CD4-positive, alpha-beta T cell treated with Interleukin-12 subunit alpha and Interleukin-12 subunit beta, for 1 hour (primary cell): ENCODE measurements at places on chromosomes 1 and 21.

DNA sequence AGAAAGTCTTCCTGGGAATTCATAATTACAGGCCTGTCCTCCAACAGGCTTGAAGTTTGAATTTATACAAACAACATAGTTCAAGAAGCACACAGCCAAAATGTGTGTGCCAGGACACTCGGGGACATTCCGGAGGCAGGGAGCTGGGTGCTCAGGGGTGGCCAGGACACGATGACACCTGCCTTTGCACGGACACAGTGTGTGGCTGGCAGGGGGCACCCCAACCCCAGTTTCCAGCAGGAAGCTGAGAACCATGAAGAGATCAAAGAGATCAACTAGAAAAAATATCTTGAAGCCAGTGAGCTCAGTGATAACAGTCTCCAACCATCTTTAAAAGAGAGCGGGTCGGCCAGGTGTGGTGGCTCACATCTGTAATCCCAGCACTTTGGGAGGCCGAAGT, 32.5 kb upstream of the TRAPPC10 start:
- DNase-seq, result no peak

DNA sequence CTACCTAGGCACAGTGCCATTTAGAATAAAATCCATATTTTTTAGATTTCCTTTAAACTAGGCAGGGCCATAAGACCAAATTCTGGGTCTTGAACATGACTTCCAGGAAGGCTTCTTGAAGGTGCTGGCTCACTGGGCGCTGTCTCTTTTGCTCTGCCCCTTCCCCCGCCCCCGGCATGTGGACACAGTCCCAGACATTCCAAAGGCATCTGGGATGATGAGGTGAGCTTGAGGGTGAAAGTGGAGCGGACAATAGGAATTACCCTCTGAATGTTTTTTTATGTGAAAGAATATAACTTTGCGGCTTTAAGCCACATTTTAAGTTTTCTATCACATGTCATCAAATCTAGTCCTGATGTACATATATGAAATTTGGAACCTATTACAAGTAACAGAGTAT, 29.4 kb downstream of the RWDD3 start:
- no peak for DNase-seq

DNA sequence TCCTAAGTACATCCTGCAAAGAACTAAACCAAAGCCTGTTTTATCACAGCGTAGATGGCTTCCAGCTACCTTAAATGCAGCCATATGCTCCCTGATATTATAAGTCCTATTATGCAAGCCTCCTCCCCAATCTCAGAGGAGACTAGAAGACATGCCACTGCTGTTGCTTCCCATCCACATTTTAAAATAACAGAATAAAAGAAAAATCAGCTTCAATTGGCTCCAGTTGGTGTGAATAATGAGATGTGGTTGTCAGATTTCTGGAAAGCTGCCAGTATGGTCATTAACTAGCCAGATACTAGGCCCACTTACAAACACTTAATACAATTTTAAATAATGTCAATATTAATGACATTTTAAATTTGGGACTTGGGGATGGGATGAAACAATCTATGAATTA, 25.7 kb downstream of the WARS2 start:
- no peak for DNase-seq

- no peak for DNase-seq
These were observed 528.5 kb downstream of the MATN1 start for GRCh38 chr1:30194741-30195423.

DNA sequence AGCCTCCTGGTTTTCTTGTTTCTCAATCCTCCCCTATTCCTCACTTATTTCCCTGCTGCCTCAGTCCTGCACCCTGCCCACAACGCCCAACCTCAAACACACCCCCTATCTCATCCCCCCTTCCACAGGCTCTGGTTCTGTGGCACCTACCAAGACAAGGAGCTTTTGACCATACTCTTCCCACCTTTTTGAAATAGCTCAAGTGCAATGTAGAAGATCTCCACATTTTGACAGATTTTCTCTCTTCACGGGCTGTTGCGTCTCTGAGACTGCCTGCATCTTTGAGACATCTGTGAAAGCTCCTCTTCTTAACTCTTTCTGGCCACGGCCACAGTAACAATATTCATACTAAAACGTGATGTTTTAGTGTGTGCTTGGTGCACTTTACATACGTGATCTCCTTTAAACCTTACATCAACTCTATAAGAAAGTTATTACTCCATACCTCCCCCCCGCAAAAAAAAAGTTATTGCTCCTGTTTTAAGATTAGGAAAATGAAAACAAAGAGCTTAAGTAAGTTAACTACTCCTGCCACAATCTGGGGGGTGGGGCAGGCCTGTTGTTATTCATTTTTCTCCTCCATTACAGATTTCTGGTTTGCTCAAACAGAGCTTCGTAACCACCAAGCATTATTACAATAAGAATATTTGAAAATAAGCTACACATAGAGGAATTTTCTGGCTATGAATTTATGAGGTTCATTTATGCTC, 1.8 kb upstream of the SERBP1 start:
- DNase-seq, result no peak

- DNase-seq, result no peak
These were observed 32.6 kb downstream of the LRP8 start for GRCh38 chr1:53295295-53295694.

GRCh38 chr1:20871419-20871818, 84.3 kb upstream of the HP1BP3 start:
- no peak for DNase-seq

- DNase-seq, result no peak
These were observed 67.4 kb downstream of the DDAH1 start for GRCh38 chr1:85397490-85398032.

DNA sequence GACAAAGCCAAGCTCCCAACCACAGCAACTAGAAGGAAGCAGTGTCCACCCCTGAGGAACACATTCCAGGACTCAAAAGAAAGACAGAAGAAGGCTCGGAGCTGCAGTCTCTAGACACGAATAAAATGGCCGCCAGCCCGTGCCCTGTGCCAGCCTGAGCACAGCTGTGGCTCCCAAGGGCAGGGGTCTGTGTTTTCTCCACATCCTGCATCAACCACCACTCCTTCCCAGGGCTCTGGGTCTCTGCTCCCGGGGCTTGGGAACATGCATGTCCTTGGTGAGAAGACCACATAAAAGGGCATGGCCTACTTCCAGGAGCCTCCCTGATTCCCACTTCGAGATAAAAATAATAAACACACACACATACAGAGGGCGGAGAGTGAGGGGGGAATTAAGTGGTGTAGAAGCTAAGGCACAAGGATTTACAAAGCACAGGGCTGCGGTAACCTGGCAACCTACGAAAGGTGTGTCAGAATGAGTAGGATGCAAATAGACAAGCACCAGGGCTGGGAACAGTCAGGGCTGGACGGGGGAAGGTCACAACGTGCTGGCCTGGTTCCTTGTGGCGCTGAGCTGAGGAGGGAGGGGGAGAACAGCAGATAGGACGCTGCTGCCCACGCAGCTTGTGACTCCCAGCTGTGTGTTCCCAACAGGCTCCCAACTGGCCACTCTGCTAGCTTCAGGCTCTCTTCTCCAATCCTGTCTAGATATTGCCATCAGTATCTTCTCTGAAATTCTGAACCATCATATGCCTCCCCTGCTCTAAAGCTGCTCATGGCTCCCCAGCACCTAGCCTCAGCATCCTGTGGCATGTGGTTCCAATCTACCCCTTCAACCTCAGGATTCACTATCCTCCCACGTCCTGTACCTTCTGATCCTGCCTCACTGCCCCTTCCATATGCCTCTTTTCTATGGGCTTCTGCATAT, 72.5 kb downstream of the CD34 start:
- DNase-seq, result no peak

DNA sequence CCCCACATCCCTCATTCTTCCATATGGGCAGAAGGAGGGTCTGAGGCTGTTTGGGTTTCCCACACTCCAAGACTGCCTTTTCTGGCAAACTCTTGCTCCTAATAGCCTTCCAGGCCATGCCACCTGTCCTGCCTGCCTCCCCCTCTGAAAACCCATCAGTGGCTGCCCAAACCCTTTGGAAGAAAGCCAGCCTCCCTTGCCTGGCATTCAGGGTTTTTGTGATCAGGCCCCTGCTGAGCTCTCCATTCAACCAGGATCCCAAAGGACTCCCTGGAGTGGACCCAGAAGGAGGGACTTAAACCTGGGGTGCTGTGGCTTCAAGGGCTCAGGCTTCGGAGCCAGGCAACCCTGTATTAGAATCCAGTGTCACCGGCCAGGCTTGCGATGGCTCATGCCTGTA, 4.2 kb upstream of the GUCA2A start:
- DNase-seq, result no peak

GRCh38 chr1:101005183-101005582, 20.4 kb downstream of the DPH5 start:
- DNase-seq, result peak; percentile 27

- DNase-seq, result no peak
These were observed 339.8 kb downstream of the OMA1 start for GRCh38 chr1:58206749-58207148.

- DNase-seq, result no peak
These were observed 42.0 kb downstream of the C1orf198 start for GRCh38 chr1:230826166-230826875.

DNA sequence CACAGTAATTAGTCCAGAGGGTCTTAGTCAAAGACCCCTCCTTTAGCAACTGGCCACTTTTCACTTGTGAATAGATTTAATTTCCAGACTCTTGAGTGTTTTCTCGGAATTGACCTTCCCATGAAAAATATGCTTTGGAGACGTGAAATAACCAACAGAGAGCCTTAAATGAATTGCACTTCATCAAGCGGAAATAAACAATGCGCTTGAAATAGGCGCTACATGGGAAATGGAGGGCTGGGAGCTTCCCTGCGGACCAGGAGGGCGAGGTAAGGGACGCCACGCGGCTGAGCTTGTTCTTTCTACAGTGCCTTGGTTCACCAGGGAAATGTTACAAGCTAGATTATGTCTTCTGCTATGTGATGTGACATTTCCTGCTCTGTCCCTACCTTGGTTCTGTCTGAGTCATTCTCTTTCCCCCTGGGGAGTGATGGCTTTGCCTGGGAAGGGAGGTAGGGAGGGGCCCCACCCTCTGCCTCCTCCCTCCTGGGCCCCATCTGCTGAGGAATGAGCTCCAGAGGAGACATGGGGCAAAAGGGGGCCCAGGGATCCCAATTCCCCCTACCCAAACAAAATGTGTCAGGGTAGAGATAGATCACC, 619.3 kb downstream of the PTPRU start:
- DNase-seq, result no peak

- no peak for DNase-seq
These were observed 90.1 kb downstream of the PRDM16 start for GRCh38 chr1:3159121-3159520.

GRCh38 chr1:87549738-87550137, 221.1 kb downstream of the LMO4 start:
- no peak for DNase-seq

DNA sequence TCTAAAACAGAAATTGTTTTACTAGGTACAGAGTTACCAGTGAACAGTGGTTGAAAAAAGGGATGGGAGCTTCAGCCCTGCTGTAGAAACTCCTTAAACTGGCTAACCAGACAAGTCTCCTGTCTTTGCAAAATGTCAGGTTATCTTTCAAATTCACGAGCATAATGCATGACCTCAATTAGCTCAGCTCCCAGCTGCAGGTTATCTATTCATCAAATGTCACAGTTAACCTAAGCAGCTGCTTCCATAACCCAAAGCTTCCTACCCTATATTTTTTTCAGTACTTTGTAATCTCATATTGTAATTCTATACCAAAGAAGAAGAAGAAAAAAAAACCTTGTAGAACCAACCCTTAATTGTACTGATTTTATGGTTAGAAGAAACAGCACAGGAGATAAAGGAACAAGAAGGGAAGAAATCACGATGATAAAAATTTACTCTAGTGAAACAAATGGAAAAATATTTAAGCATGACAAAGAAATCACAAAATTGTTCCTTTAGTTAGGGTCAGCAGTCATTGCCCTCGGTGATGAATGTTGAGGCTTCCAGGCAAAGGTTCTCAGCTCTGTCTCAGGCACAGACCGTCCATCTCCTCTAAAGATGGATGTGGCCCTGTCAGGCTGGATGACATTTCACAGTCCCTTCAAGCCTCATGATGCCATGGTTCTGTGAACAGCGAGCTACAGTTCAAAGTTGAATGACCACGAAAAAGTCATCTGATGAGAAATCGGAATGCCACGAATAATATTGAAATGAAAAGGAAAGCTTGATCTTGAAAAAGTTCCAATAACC, 95.9 kb downstream of the PLD5 start:
- no peak for DNase-seq

- no peak for DNase-seq
These were observed 20.7 kb upstream of the S100A2 start for GRCh38 chr1:153586347-153586746.

GRCh38 chr1:158035976-158036583, 42.6 kb downstream of the KIRREL1 start:
- peak; percentile 6 for DNase-seq

- no peak for DNase-seq
These were observed 227.6 kb downstream of the LMO4 start for GRCh38 chr1:87556326-87556725.

- DNase-seq, result no peak
These were observed 115.1 kb downstream of the ETS2 start for GRCh38 chr21:38920631-38921398.

- DNase-seq, result no peak
These were observed 17.5 kb upstream of the VSIG8 start for GRCh38 chr1:159879977-159880376.

DNA sequence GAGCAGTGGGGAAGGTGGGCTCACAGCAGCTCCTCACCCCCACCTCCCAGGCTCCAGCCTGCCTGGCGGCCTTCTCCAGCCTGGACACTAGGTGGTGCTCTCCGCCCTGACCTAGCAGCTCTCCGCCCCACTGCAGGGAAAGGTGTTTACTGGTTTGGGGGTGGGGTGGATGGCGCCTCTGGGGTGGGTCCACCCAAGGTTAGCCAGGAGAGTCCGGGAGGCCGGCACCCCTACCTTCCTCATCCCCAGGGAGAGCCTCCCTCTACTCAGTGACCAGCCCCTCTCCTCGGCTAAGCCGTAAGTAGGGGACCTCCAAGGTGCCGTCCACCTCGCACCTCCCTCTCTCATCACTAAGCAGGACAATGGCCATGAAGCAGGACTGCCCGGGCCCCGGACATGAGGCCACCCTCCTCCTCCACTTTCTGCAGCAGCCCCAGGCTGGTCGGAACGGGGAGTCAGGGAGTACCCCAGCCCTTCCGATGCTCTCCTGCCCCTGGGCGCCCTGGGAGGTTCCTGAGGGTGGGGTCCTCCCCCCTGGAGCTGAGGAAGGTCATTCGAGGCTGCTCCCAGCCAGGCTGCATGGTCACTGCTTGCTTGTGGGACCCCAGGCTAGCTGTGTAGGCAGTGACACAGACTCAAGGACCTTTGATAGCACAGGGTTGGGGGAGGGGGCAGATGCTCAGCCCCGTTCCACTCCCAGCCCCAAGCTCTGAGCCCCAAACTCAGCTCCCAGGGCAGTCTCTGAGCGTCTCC, 101.4 kb upstream of the VAMP3 start:
- DNase-seq, result peak; percentile 63

DNA sequence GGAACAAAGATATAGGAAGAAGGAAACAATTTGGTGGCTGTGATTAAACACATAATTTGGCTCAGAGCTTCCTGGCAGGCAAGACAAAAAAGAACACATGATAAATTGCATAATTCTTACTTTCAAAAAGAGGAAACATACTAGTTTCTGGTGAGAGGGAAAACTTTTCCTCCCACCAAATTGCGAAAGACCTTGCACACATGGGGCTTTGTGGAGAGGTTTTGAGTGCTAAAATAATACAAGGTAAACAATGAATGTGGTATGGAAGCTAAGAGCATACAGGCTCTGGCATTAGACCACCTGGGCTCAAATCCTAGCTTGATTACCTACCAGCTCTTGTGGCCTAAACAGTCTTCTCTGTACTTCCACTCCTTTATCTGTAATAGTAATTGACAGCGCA, 140.2 kb upstream of the HOOK1 start:
- no peak for DNase-seq

GRCh38 chr1:92543131-92544055, 56.7 kb upstream of the GFI1 start:
- no peak for DNase-seq

- DNase-seq, result no peak
These were observed 9.8 kb downstream of the C8A start for GRCh38 chr1:56864430-56864829.
